ENCODE measurements at places on chromosomes 13 and 19.

- DNase-seq, result no peak
Measured at GRCh38 chr19:281992-282391, 9.2 kb downstream of the PLPP2 start.

DNA sequence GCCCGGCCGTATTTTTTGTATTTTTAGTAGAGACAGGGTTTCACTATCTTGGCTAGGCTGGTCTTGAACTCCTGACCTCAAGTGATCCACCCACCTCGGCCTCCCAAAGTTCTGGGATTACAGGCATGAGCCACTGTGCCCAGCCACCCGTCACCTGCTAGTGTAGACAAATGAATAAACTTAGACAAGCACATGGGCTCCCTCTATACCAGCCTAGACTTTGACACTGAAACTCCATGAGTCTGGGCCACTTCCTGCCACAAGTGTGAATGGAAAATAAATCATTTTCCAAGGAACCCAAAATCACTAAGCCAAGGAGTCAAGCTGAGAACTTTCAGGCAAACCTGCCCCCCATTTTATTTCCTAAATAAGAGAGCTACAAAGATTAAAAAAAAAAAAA, 27.0 kb upstream of the TPT1 start:
- no peak for DNase-seq

- DNase-seq, result no peak
Measured at GRCh38 chr13:94988654-94989053, 276.3 kb upstream of the SOX21 start.

GRCh38 chr13:79673310-79673992, 192.5 kb downstream of the NDFIP2 start:
- DNase-seq, result no peak

GRCh38 chr13:109415057-109415456, 371.3 kb downstream of the IRS2 start:
- no peak for DNase-seq

- no peak for DNase-seq
Measured at GRCh38 chr13:31301119-31301518, 101.3 kb downstream of the B3GLCT start.

- DNase-seq, result peak; percentile 52
Measured at GRCh38 chr13:21557995-21558394, 46.0 kb downstream of the MICU2 start.

- DNase-seq, result no peak
Measured at GRCh38 chr13:74274916-74275315, 140.7 kb upstream of the KLF12 start.

DNA sequence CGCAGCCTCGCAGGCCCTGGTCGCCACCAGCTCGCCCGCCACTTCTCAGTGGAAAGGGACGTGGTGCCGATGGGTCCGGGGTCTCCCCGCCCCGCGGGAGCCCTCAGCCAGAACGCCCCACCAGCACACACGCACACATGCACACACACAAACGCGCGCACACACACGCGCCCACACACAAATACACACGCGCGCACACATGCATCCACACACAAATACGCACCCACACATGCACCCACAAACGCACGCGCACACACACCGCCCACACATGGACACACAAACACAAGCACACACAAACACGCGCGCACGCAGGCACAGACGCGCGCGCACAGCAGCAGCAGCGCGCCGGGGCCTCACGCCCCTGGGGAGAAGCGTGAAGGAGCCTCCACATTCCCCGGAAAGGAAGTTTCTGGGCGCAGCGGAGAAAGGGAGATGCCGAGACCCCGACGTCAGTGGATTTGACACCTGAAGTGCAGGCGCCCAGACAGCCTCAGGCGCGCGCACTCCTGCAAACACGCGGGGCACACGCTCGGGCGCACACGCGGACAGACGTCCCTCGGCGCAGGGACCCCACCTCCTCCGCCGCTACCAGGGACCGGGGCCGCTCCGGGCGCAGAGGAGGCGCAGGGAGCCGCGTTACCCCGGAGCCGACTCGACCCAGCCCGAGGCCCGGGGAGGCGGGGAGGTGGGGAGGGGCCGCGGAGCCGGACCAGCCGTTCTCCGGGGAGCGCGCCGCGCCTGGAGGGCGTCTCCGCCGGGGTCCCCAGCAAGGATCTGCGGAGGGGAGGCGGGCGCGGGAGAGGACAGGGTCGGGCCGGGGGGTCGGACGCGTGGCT, 622 bp downstream of the RASA3 start:
- DNase-seq, result peak; percentile 51

- no peak for DNase-seq
Measured at GRCh38 chr19:38204728-38205127, 19.3 kb downstream of the DPF1 start.

- no peak for DNase-seq
Measured at GRCh38 chr19:13069415-13070359, 33.0 kb downstream of the LYL1 start.

DNA sequence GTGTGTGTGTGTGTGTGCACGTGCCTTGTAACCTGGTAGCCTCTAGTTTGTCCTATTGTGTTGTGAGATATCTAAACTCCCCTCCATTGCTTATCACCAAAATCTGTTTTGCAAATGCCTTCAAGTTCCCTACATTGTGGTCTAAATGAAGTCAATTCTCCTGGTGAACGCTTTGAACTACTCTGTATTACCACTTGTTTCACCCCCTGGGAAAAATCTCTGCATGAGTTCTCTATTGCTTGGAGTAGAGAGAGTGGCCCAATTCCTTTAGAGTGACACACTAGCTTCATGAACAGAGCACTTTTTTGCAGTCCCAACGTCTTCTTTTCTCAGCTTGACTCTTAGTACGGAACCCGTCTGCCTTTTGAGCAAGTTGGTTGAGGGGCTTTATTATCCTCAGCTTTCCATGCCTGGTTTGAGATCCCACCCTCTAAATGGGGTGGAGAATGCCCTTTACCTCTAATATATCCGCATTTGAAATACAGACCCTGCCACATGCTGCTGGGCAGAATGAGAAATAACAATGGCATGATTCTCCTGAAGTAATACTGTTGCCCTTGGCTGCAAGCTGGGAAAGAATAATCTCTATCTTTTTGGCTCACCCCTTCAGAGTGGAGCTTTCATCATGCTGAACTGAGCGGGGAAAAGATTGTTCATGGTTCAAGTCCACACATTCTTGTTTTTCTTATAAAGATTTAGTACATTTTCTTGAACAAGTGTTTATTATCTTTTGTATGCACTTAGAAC, 2545.3 kb downstream of the PCDH9 start:
- DNase-seq, result no peak

DNA sequence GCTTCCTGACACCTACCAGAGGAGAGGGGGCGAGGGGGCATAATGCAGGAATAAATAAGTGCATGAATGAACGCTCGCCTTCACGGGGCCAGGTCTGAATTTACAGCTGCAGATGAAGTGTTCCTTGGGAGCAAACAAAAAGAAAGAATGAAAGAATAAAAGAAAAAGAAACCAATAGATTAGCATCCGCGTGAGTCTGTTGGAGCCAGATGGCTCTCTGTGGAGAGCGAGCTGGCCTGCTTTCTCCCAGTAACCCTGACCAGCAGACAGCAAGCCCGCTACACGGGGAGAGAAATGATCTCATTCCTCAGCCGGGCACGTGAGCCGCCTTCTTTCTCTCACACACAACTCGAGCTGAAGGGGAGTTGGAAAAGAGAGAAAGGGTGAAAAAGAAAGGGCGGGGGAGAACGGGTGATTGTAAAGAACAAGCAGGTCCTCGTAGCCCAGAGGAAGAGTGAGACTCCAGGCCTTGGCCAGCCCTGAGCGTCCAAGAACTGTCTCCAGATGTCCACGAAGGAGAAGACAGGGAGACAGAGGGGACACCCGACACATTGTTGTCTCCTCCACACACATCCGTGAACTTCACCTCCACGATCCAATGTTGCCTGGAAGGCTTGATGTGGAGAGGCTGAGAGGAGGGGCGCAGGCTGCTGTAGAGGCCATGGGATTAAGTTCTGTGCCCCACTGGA, 81.4 kb downstream of the RNASEH2B start:
- DNase-seq, result peak; percentile 46

GRCh38 chr13:26022538-26023292, 29.1 kb downstream of the SHISA2 start:
- peak; percentile 56 for DNase-seq

- no peak for DNase-seq
Measured at GRCh38 chr13:111090169-111090568, 24.9 kb upstream of the ARHGEF7 start.

DNA sequence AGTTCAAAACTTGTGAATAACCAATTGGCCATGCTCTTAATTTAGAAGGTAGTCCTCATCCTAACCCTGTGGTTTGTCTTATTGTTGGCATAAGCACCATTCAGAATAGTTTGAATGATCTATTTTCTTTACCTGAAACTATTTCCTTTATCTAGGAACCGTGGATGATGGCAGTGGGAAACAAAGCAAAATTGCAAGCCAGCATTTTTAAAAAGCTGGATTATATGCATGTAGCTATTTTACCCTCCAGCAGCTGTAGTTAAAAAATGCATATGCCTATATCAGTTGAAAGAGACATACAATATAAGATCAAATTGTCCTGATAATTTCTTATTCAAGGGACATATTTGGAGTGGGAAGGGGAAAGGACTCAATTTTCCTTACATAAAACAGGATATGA, 19.3 kb downstream of the ZNF613 start:
- no peak for DNase-seq

DNA sequence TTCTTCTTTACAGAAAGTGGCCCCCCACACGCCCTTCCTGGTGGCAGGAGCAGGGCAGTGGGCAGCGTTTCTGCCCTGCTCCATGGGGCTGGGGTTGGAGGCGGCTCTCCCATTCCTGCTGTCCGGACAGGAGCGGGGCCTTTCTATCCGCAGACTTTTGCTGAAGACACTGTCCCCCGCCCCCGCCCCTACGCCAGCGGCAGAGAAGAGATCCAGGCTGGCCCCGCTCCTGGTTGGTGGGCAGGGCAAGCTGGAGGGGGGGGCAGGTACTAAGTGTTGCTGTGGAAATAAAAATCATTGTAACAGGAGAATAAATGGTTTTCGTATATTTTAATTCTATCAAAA, 81.7 kb downstream of the ZNF429 start:
- no peak for DNase-seq

DNA sequence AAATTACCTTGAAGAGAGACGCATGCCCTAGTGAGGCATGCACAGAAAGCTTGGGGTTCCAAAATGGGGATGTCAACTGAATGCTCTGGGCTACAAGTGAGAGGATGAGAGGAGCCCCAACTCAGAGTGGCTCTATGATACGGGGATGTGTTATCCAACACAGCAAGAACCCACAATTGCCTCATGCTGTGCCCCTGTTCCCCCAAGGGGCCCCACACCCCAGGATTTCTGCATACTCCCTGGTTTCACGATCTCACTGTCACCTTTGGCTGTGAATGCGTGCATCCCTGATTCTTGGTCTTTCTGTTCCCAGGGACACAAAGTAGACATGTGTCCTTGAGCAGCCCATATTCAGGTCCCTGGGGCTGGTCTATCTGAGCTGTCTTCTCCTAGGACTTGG, 29.3 kb downstream of the WDR88 start:
- DNase-seq, result no peak

GRCh38 chr13:19782049-19782726, 557 bp downstream of the PSPC1 start:
- peak; percentile 60 for DNase-seq

- DNase-seq, result peak; percentile 98
Measured at GRCh38 chr13:47215736-47216135, 318.9 kb upstream of the HTR2A start.

DNA sequence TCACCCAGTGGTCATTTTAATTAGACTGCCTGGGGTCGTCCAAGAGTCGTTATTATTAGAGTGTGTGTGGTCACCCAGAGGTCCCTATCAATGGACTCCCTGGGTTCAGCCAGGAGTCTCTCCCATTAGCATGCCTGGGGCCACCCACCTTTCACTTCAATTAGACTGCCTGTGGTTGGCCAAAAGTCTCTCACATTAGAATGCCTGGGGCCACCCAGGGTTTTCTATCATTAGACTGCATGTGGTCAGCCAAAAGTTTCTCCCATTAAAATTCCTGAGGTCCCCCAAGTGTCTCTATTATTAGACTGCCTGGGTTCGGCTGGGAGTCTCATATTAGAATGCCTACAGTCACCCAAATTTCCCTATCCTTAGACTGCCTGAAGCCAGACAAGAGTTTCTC, 1472.6 kb downstream of the UQCRFS1 start:
- DNase-seq, result no peak

DNA sequence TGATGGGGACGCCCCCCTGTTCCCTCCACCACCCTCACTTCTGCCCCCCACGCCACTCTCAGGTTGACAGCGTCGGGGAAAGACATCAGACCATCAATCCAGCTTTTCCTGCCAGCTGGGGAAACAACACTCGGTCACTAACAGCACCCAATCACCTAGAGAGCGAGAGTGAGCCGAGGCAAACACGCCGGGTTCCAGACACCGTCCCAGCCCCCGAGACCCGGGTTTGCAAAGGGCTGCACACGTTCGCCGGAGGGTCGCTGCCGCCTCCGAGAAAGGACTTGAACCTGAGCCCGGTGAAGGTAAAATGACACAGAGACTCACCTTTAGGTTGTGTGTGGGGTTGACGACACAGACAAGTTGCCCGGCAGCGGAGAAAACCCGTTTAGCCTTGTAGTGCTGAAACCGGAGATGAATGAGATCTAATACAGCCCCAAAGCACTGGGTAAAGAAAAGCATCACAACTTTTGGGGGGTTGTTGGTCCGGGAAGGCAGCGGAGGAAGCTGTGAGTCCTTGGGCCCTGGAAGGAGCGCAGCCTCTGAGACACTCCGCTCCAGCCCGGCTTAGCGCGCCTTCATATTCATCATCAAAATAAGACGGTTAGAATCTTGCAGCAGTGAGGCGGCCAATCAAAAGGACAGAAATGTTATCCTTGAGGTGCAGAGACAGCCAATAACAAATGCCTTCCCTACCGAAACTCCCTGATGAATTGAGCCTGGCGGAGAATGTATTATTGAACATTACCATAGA, at the start of gene SIAH3:
Gene SIAH3 (minus strand): TSS at position 583 of the 751 bp plus-strand sequence. CDS start 124 bp downstream, at position 459.
- peak; percentile 19 for DNase-seq

DNA sequence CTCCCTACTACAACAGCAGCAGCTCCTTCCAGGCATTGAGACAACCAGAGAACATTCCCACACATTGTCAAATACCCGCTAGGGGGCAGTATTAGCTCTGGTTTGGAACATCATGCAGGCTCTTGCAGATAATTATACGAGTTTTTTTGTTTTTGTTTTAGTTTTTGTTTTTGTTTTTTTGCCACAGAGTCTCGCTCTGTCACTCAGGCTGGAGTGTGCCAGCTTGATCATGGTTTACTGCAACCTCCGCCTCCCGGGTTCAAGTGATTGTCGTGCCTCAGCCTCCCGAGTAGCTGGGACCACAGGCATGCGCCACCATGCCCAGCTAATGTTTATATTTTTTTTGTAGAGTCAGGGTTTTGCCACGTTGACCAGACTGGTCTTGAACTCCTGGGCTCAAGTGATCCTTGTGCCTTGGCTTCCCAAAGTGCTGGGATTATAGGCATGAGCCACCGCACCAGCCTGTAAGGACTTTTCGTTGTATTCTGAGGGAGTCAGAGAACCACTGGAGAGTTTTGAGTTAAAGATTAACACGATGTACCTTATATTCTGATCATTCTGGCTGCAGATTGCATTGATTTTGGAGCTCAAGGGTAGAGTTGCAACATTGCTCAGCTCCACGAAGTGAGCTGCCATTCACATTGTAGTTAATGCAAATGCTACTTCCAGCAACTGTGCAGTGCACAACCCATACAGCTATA, 41.7 kb upstream of the CEACAM20 start:
- DNase-seq, result peak; percentile 83

GRCh38 chr19:3857449-3858003, 11.3 kb downstream of the ZFR2 start:
- no peak for DNase-seq

- DNase-seq, result no peak
Measured at GRCh38 chr13:75195495-75196146, 286.3 kb downstream of the TBC1D4 start.

Data from ELR (cell line).